KG1 (cell line): ENCODE measurements at places on chromosomes 7 and 10.

DNA sequence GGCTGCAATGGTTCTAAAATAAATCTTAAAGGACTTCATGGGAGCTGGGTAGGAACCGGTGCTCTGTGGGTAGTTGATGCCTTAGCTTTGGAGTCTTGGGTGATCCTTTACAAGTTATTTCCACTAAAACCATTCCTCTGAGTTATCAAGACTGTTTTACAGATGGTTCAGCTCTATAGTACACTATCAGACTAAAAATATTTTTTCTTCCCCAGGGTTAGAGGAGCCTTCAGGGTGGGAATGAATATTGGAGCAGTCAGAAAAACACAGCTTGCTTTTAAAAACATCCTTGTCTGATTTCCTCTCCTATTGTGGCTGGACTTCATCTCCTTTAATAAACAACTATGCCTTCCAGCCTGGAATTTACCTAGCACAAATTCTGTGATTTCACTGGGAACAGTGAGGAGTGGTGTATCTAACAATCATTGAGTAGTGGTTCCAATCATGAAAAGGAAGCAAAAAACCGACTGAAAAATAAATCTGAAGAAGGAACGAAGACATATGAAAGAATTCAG, 102.6 kb upstream of the AFAP1L2 start:
- DNase-seq, result no peak

DNA sequence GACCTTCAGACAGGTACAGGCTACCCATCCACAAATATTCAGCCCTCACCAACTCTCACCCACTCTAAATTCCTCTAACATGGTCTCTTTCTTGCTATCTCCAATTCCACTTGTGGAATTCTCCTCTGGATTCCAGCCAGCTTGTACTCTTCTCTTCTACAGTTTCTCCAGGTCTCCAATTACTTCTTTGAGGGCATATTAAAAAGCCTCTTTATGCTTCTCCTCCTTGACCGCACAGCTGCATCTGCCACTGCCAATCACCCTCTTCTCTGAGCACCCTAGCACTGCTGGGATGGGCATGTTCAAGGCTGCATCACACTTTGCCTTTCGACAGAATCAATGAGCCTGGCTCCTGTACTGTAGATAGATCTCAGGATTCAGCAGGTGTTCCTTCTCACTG, 101.5 kb upstream of the ANKRD1 start:
- DNase-seq, result no peak

DNA sequence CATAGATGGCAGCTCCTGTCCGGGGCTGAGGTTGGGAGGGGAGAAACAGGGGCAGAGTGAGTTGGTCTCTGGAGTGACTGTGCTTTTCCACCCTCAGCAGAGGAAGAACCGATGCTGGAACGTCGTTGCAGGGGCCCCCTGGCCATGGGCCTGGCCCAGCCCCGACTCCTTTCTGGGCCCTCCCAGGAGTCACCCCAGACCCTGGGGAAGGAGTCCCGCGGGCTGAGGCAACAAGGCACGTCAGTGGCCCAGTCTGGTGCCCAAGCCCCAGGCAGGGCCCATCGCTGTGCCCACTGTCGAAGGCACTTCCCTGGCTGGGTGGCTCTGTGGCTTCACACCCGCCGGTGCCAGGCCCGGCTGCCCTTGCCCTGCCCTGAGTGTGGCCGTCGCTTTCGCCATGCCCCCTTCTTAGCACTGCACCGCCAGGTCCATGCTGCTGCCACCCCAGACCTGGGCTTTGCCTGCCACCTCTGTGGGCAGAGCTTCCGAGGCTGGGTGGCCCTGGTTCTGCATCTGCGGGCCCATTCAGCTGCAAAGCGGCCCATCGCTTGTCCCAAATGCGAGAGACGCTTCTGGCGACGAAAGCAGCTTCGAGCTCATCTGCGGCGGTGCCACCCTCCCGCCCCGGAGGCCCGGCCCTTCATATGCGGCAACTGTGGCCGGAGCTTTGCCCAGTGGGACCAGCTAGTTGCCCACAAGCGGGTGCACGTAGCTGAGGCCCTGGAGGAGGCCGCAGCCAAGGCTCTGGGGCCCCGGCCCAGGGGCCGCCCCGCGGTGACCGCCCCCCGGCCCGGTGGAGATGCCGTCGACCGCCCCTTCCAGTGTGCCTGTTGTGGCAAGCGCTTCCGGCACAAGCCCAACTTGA, 2.7 kb downstream of the REPIN1 start:
- DNase-seq, result no peak

- no peak for DNase-seq
Measured at GRCh38 chr10:24237801-24238395, 29.0 kb downstream of the KIAA1217 start.

GRCh38 chr10:131943021-131943814, 38.5 kb downstream of the BNIP3 start:
- no peak for DNase-seq

DNA sequence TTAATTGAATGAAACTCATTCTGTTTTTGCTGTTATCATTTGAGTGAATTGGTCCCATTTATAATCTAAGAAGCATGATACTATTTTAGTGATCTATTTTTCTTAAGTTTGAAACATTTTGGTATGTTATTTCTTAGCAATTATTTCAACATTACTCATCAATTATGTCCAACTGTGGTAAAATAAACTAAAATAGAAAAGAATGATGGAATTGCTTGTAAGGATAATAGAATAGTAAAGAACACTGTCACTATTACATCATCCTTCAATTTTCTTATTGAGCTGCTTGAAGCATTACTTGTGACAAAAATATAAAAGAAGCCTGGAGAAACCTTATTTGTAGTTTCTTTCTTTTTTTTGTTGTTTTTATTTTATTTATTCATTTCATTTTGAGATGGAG, 42.4 kb downstream of the ZNF487 start:
- no peak for DNase-seq

DNA sequence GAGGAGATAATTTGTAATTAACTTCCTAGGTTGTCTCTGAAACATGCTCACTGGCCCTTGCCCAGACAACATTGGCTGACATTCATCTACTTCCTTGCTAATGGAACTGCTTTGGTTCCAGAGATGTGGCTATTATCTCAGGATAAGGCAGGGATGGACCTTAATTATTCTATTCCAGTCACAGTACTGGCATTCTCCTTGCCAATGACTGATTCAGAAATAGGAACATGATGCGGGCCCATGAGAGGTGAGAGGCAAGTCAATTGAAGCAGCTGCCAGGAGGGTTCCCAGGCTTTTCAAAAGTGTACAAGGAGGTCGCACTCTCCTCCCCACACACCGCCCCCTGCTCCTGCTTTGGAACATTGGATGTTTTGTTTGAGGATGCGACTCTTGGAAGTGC, 109.6 kb upstream of the DGKB start:
- DNase-seq, result no peak

GRCh38 chr10:32955299-32955772, 2.7 kb downstream of the ITGB1 start:
- DNase-seq, result no peak

DNA sequence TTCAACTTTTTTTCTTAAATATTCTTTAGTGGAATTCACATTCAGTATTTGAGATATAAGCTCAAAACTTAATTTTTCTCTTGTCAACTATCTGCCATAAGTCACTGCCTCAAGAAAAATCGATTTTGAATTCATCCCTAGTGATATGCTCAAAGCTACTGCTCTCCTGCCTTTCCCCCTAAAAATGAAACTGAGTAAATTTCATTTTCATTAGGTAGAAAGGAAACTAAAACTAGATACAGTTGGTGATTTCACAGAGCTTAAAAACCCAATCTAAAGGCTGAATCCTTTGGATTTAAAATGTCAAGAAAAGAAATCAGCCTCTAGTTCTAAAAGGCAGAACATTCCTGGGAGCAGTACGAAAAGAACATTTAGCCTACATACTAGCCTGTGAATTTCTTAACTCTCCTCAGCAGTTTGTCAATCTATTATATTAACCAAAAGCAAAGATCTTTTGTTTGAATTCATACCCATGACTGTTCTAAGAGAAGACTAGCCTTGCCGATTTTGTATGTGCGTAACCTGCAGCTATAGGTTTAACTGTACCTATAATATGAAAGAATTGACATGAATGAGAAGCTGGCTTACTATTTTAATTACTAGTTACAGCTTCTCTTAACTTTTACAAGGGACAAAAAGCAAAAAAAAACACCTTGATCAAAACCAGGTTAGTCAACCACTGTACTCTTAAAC, 4.9 kb upstream of the FAM53B start:
- no peak for DNase-seq

- no peak for DNase-seq
Measured at GRCh38 chr10:91569522-91569921, 63.3 kb downstream of the PPP1R3C start.

GRCh38 chr7:150313870-150314269, 9.3 kb upstream of the LRRC61 start:
- no peak for DNase-seq

DNA sequence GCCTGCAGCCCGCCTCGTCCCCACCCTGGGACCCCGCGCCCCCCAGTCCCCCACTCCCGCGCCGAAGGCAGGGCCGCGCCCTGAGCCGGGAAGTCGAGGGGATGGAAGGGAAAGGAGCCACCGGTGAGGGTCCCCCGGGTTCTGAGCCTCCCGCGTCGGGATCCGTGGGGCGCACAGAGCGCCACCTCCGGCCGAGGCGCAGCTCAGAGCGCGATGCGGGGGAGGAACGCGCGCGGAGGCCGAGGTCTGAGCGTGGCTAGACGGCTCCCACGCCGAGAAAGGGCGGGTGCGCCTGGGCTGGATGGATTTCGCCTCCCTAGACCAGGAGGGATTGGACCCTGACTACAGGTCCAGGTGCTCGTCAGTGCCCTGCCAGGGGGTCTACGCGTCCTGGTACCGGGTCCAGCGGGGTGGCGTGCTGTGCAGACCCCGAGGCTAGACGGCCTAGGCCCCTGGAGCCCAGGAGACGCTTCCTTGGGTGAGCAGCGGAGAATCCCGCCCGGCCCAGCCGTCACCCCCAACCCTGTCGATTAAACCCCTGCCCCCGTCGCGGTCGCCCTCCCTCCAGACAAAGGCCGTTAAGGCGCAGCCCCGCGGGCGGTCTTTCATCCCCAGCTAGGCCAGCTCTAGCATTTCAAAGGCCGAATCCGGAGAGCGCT, 986 bp upstream of the PDGFA start:
- DNase-seq, result no peak

DNA sequence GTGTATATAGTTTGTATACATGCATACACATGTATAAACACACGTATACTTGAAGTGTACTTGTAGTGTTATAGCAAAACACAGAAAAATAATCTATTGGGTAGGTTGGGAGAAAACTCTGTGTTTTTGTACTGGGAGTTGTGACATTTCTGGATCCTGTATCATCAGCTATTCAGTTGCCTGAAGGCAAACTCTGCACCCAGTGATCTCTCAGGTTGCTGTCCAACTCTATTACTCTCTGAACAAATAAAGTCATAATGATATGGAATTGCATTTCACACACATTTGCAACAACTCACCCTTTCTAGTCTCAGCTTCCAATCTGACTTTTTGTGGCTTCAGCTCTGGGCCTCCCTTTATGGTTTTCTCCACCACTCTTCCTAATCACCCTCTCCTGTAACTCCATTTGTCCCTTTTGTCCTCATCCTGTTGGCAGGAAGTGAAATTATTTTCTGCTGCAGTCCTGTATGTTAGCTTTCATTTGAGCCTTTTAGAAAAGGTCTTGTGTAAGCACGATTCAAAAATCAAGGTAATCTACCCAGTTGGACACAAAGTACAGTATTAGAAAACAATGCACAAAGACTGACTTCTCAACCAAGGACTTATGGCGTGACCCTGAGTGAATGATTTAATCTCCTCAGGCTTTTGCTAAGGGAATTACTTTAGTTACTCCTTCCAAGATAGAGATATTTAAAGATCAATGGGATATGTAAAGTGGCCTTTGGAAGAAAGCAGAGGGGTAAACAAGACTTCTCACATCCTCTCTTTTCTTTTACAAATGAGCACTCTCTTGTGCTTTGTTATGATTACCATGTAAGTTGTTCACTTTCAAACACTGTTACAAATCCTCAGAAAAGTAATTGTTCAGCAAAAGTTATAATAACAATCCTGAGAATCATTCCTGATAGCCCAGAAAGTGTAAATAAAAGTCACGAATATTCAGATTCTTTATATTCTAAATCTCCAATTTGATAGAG, 249.1 kb downstream of the KCND2 start:
- DNase-seq, result no peak

- no peak for DNase-seq
Measured at GRCh38 chr7:50851891-50852290, 69.2 kb upstream of the GRB10 start.

DNA sequence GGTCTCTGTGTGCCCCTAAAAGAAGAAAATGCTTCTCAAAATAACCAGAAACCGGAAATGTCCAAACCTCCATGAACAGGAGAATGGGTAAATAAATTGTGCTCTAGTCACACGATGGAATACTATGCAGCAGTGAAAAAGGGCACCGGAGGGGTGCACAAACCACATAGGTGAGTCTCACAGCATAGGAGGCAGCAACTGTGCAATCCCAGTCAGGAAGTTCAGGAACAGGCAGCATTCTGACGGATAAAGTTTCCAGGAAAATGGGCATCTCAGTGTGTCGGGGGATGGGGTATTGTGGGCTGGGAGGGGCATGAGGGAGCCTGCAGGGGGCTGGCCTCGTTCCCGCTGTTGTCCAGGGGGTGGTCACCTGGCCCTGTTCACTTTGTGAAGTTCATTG, 63.1 kb downstream of the MICALL2 start:
- no peak for DNase-seq

GRCh38 chr7:120131096-120131839, 141.7 kb upstream of the KCND2 start:
- DNase-seq, result no peak

GRCh38 chr10:36504758-36505157, 620.6 kb upstream of the ANKRD30A start:
- DNase-seq, result no peak

DNA sequence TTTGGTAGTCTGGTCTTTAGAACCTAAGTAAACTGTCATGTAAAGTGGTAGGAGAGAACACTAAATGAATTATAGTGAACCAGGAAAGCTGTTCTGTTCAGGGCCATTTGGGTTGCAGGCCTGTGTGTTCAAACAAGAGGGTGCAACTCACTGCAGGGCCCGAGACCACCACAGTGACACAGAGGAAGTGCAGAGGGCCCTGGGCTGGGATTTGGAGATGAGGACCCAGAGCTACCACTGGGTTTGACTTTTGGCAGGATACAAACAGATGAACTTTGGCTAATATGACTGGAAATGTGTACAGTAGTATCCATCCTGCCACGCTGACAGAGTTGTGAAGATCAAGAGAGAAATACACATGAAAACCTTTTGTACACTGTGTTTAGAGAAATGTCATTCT, 9.8 kb downstream of the MMP21 start:
- DNase-seq, result no peak

- no peak for DNase-seq
Measured at GRCh38 chr10:13624630-13625029, 37.9 kb downstream of the PRPF18 start.

DNA sequence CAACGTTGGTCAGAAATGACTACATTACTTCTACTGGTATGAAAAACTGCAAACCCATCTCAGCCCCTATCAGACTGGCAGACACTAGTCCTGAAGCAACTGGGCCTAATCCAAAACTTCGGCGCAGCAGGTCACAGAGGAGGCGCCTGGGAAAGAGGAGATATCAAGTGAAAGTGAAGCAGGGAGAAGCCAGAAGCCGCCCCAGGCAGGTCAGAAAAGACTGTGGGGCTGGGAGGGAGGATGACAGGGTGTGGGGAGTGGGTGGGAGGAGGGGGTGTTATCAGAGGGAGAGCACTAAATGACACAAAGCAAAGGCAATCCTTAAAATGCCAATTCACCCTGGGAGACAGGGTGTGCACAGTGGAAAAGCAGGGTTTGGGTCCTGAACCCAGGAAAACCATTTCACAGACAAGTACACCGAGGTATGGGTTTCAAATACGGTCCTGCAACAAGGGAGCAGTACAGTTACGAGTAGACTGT, 731 bp downstream of the CHCHD3 start:
- no peak for DNase-seq

- DNase-seq, result no peak
Measured at GRCh38 chr10:35416619-35417312, 80.5 kb downstream of the CCNY start.
